ENCODE measurements at places on chromosomes 6 and 20. TPM values are rescaled to one million over a fixed set of nuclear protein-coding genes. Genes with fewer than 3 reads are reported as not detected.
A peak's percentile ranks its signal among the peaks of the same experiment; 100 is the strongest.

KIF3B gene
- 45.5 TPM for total RNA-seq

DNA sequence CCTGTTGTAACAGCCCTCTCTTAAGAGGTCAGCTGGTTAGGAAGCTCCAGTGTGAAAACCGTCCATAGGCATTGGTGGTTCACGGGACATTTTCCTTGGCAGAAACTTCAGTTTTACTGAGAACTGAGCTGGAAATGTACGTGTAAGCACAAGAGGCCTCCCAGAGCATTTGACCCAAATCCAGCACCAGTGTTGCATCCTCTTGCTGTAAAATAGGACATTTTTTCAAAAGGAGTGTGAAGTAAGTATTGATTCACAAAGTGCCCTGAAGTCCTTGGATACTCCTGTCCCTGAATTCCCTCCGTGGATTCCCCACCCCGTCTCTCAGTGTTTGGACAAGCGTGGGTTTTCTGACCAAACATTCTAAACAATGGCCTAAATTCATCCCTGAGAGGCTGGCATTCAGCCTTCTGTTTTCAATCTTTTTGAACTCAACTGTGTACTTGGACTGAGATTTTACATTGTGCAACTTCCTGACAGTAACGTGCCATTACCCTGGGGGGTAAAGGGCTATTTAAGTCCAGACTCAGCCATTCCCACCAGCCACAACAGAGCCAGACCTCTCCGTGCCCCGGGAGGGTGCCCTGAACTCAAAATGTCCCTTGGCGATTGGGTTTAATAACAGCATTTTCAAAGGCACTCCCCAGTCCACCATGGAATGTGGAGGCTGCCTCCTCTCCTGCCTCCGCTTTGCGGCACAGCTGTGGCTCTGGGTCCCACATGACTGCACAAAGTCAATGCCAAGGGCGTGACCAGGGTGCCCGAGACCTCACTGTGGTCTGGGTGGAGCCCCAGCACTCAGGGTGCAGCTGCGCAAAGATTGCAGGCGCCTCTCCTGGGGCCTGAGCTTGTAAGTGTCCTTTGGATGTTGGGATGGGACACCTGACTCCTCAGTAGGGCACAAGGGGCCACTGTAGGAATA, 92.7 kb upstream of the AFDN start:
- H3K27me3 ChIP-seq, result peaks cover 71% of the 10 kb centered on the region
- peaks cover 3% of the 10 kb centered on the region for H3K36me3 ChIP-seq
- H3K4me1 ChIP-seq, result peaks cover 14% of the 10 kb centered on the region

GPX6 gene
- total RNA-seq, result not detected

GRCh38 chr6:19892260-19892659, 55.1 kb downstream of the ID4 start:
- H3K27me3 ChIP-seq, result no peaks in the 10 kb centered on the region
- no peak overlapping the region for H3K27ac ChIP-seq
- H3K4me3 ChIP-seq, result no peak overlapping the region

DNA sequence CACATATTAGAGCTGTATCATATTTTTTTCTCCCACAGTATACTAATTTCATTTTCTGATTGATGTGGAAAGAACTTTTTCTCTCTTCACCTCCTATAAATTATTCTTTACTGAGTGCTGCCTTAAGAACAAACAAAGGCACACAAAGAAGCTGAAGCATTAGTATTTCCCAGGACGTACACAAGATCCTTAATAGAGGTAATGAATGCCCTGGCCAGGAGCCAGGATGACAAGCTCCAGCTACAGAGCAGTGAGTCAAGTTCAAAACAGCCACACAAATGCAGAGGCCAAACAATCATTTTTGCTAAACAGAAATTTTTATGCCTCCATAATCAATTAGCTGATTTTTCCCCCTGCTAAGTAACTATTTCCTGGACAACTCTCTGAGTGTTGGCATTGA, 639.6 kb downstream of the EPHA7 start:
- DNase-seq, result no peak
- H3K4me1 ChIP-seq, result peaks cover 10% of the 10 kb centered on the region
- no peaks in the 10 kb centered on the region for H3K36me3 ChIP-seq
- no peak overlapping the region for H3K27ac ChIP-seq
- H3K27me3 ChIP-seq, result no peaks in the 10 kb centered on the region
- no peak overlapping the region for H3K4me3 ChIP-seq

DNA sequence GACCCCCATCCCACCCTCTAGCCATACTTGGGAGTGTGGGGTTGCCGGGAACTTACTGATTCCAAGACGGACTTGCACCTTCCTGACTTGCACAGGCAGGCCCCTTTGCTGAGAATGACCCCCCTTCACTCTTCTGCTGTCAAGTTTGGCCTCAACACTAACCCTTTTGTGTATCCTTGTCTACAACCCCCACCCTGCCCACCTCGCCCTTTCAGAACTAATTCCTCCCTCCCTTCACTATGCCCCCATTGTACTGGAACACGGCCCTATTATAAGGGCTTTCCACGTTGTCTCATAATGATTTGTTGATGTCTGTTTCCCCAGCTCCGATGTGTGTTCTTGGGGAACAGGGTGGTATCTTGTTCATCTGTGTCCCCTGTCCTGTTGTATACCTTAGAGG, 4.4 kb upstream of the NEDD9 start:
- no peaks in the 10 kb centered on the region for H3K36me3 ChIP-seq
- no peaks in the 10 kb centered on the region for H3K27me3 ChIP-seq
- H3K4me3 ChIP-seq, result peak overlapping the region; percentile 68
- peaks cover 66% of the 10 kb centered on the region for H3K4me1 ChIP-seq
- DNase-seq, result no peak

Data from neural crest cell (in vitro differentiated cells).